ENCODE measurements at places on chromosomes 5 and 9.

GRCh38 chr5:89293810-89294209, 410.8 kb upstream of the MEF2C start:
- no peak for DNase-seq

DNA sequence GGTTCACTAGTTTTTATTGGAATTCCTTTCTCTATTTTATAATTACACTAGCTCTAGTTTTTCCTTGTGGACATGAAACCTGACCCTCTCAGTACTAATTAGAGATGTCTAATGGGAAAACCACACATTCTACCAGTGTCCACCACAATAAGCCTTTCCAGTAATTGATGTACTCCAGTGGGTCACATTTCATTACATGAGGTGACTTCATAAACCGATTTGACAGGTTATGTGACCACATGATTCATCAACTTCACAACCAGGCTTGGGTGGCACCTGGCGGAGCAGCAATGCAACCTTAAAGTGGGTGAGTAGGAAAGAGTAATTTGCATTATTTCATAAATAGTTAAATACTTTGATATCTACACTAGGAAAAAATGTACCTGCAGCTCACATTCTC, 284.2 kb upstream of the ADAMTS16 start:
- DNase-seq, result no peak

DNA sequence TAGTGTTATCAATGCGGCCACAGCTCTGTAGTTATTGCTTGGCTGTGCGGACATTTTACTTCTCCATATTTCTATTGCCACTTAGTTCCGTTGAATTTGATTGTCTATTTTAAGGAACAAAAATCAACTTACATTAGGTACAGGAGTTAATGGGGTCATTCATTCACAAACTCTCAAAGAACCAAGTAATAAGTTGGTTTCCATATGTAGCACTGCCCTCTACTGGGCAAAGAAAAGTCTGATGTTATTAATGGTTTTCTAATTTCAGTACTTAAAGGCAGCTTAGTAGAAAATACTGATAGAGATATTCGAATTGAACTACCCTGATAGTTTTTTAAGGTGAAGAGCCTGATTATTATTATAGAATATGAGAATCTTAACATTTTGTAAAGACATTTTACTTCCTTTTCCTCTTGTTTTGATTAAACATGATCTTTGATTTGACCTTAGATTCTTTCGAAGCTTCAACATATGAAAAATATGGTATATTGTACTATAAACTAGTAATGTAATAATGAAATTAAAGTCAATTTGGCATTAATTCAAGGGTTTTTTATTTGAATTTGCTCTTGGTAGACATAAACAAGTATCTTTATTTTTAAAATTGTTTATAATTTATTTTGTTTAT, 119.5 kb upstream of the CTNND2 start:
- peak; percentile 41 for DNase-seq

DNA sequence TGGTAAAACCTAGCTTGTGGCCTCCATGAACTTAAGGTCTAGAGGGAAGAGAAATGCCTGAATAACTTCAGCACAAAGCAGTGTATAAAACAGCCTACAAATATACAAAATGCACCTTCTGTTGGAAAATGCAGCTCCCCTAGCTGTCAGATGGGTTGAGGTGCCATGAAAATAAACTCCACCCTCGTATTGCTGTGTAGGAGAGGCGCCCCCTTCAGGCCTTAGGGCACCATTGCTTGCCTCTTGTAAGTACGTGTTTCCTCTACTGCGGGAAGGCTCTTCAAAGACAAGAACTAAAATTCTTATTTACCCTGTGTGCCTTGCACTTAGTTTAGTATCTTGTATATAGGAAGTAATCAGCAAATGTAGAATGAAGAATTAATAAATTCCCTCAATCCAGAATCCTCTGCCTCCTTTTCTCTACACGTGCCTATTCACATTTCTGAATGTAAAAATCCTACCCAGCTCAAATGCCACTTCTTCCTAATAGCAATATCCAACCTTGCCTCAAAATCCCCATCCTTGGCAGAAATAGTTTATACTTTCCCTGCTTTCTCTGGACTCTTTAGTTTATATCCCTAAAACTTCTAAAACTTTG, 393.7 kb upstream of the PDE4D start:
- DNase-seq, result peak; percentile 19

- no peak for DNase-seq
Measured at GRCh38 chr5:161686881-161687280, 1.4 kb downstream of the GABRA6 start.

DNA sequence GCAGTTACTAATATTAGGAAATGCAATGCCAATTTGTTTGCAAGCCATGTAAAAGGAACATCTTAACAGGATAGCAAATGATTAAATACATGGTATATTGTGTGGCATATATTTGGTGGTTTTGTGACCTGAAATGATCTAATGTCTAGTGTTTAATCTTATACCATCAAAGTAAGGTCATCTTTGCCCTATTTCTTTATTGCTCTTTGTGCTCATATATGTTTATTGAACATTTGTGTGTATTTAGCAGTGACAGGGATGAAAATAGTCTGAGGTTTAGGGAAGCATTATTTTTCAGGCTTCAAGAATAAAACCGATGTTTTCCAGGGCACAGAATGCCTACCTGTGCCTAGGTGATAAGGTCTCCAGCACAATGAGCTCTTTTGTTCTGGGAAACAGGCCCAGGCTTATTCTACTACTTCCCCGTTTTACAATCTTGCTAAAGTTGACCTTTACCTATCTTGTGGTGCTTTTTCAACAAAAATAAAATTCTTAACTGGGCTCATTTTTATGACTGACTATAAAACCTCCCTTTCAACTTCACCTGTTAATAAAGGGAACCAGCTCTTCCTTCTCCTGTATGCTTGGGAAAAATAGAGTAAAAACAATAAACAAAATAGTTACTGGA, 105.6 kb upstream of the ANKH start:
- DNase-seq, result no peak

DNA sequence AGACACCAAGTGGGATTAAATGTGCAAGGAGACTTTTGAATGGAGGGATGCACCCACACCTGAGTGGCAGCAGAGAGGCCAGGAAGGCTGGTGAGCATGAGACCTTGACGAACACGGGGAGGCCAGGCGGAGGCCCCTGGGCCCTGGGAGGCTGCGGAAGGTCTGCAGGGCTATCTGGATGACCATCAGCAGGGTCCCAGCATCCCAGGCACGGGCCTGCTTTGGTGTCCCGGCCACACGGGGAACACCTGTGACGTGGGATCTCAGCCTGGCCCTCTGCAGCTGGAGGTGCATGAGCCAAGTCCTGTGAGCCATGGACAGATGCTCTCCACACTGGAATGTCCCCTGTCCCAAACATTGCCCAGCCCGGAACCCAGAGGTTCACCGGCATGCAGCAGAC, 174.0 kb upstream of the FOXD4L5 start:
- no peak for DNase-seq

DNA sequence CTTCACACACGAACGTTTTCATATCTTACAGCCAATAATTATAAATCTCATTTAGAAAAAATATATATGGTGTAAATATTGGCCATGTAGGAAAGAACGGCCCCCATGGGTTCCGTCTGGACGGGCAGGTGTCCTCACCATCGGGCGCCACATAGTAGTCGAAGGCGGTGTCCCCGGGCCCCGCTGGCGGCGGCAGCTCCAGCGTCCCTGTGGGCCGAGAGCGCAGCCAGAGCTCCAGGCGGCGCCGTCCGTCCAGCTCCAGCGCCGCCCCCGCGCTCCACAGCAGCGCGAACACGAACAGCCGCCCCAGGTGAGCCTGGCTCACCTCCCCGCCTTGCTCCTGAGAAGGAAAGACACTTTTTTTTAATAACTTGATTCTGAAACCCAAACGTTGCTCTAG, 134.6 kb downstream of the DNAH5 start:
- DNase-seq, result no peak

- DNase-seq, result no peak
Measured at GRCh38 chr5:57717555-57717954, 234.9 kb upstream of the ACTBL2 start.

DNA sequence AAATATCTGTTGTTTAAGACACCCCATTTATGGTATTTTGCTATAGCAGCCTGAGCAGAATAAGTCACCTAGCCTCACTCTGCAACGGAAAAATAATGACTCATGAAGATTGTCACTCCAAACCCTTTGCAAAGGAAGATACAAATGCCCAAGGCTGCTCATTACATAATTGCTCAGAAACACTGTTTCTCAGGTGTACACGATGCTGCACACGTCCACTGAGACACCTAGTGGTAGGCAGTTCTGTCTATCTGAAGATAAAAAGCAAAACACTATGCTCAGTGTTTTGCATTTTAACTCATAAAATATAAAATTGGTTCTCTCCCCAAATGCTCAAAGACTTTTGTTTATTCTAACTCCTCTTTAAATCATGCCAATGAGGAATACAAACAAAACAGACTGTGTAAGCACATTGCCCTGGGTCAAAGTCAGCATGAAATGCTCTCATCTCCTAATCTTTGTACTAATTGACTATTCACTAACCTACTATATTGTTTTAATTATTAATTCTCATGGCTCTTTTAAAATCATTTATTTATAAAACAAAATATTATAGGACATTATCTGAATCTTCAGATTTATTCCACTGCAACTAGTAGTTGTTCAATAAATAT, 7.7 kb upstream of the TSLP start:
- DNase-seq, result no peak

GRCh38 chr5:72351376-72351775, 31.2 kb downstream of the PTCD2 start:
- no peak for DNase-seq

- DNase-seq, result no peak
Measured at GRCh38 chr9:110156902-110157301, 51.1 kb downstream of the C9orf152 start.

DNA sequence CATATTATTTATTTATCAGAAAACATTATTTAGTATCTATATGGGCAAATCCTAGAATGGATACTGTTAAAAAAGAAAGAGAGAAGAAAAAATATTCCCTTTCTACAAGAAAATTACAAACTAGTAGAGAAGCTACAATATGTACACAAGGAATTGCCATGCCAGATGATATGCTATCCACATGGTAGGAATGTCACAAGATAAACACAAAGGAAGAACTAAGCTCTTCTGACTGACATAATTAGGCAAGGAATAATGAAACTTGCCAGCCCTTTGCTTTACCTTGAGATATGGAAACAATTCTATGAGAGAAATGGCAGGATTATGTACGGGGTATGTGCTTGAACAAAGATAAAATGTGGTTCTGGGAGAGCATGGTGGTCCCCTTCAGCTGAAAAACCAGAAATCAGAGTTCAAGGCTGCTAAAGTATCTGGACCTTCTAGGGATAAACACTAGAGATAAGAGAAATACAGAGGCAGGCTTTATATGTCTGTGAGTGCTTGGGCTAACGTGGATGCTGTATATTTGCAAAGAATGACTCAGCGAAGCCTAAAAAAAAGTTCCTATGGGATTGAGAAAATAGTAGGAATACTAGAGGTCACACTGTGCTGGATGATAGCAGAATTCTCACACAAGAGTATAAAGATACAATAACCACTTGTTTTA, 451.6 kb downstream of the TLE1 start:
- DNase-seq, result no peak

DNA sequence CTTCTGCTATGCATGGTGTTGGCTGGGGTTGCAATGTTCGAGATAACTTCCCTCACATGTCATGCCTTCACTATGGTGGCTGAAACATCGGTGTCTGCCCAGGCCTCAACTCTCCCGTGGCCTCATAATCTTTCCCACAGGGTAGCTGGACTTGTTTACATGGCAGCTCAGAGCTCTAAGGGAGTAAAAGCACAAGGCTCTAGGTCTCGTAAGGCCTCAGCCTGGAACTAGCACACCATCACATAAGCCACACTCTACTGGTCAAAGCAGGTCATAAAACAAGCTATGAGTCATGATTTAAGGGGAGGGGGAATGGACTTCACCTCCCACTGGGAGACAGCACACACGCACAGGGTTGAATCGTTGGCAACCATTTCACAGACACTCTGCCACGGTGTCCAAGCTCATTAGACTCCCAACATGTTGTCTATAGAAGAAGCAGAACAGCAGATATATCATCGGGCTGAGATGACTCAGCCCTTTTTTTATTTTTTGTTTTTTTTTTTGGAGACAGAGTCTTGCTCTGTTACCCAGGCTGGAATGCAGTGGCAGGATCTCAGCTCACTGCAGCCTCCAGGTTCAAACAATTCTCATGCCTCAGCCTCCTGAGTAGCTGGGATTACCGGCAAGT, 66.8 kb upstream of the IL17B start:
- no peak for DNase-seq

- no peak for DNase-seq
Measured at GRCh38 chr9:135255033-135255840, 167.8 kb downstream of the OLFM1 start.

DNA sequence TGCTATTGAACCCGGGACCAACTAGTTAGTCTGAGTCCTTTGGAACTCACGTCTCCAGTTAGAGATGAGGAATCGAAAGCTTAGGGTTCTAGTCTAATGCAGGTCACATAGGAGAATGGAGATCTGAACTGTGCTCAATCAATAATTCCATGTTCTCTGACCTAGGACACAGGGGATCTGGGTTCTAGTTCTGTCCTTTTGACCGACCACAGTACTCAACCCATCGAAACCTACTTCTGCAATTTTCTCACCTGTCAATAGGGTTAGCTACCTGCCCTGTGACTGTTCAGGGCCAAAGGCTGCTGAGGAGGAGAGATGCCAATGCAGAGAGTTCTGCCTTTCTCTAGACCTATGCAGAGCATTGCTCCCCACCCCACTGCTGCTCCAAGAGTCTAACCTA, 187.7 kb downstream of the CDK5RAP2 start:
- no peak for DNase-seq

DNA sequence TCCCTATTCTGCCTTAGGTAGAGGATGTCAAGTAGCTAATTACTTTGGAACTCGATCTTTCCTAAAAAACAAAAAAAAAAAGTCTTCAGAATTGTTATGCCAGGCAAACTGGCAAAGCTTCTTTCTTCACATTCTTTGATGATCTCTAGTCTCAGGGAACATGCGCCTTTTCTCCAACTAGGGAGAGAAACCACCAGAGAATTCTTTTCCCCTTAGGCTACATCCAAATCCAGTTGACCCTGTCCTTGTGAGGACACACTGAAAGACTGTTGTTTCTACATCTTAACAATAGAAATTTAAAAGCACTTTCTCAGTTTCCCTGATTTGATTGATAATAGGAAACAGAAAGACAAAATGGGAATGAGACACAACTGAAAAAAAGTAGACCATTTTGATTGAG, 94.7 kb upstream of the ITGA2 start:
- DNase-seq, result no peak

DNA sequence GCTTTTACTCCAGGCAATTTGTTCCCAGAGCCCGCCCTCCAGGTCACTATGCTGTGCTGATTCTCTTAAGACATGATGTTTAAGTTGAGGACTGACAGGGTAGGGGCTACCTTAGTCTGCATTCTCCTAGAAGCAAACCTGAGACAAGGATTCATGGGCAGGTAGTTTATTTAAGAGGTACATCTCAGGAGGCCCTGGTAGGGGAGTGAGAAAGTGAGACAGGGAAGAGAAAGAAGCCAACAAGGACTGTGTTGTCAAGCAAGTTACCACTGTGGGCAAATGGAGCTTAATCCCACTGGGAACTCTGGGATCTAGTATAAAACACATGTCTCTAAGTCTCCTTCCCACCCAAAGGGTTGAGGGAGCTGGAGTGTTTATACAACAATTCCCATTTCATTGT, 43.6 kb upstream of the FSTL4 start:
- no peak for DNase-seq

GRCh38 chr9:93139365-93140182, 5.5 kb upstream of the NINJ1 start:
- no peak for DNase-seq

GRCh38 chr5:67166460-67167285, 29.9 kb downstream of the CD180 start:
- no peak for DNase-seq
